ENCODE measurements at places on chromosomes 3 and 15. TPM values are rescaled to one million over a fixed set of nuclear protein-coding genes. Genes with fewer than 3 reads are reported as not detected.

- peak; percentile 10 for DNase-seq
Measured at GRCh38 chr3:39724233-39724846, 85.1 kb upstream of the MYRIP start.

The FGF7 gene
- under 0.01 TPM for total RNA-seq

The TUSC7 gene
- total RNA-seq = not detected

DNA sequence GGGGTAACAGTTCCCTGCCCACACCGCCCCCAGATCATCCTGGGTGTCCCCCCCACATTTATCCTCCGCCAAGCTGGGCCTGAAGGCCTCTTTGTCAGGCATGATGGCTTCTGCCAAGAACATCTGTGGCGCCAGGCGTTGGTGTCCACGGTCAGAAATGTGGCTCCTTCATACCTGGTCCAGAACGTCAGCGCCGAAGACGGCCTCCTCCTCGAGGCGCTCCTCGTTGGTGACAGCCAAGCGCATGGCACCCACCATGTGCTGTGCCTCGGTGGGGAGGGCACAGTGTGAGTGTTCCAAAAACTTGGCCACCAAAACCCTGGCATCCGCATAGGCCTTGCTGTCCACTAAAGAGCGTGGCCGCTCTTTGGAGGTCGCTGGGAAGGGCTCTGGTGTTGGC, 146.5 kb downstream of the NSMCE3 start:
- no peak for DNase-seq

The FOXB1 gene
- total RNA-seq = not detected

The SLC24A5 gene
- total RNA-seq = not detected

The TTLL13 gene
- total RNA-seq = under 0.01 TPM

DNA sequence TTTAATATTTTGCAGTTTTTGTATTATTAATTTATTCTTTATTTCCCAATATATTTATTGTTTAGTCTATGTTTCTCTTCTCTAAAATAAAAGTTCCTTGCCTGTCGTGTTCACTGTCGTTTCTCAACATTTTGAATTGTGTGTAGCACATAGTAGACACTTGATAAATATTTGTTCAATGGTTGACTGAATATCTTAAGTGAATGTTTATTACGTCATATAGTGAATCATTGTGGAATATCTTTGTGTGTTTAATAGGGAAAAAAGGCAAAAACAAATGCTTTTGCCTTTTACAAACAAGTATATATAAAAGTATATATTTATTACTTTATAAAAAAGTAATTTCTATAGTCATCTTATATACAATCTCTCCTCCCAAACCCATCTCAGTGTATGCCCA, 572.3 kb downstream of the EPHA3 start:
- no peak for DNase-seq

DNA sequence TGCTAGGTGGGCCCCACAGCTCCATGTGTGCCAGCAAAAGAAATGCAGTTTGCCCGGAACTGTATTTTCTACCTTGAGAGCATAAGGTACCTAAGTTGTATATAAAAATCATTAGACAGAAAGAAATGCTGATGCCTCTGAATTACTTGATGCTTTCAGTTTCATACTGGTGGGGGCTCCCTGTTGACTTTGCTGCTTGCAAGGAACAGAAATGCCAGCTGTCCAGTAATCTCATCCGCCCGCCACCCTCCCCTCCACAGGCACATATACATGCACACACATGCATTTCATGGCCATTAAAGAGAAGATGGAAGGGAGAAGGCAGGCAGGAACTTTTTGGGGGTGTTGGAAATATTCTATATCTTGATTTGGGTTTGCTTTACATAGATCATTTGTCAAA, 38.4 kb downstream of the LIMD1 start:
- DNase-seq = no peak

The MYZAP gene
- total RNA-seq = 0.27 TPM

GRCh38 chr3:134677196-134677986, 26.6 kb upstream of the KY start:
- no peak for DNase-seq

DNA sequence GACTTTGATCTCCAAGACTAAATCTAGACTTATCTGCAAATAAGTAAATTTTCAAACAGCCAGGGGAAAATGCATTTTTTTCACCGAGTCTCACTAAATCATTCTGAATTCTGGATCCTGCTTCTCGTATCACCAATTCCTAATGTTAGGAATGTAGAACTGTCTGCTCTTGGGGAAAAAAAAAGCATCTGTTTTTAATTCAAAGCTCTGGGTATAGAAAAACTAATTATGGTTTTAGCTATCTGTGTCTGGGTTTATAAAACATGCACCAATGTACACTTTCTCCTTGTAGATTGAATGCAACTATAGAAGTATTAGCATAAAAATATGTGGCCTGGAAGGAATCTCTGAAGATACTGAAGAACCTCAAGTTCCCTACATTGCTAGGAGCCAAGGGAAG, 4.8 kb upstream of the CDAN1 start:
- DNase-seq = no peak

DNA sequence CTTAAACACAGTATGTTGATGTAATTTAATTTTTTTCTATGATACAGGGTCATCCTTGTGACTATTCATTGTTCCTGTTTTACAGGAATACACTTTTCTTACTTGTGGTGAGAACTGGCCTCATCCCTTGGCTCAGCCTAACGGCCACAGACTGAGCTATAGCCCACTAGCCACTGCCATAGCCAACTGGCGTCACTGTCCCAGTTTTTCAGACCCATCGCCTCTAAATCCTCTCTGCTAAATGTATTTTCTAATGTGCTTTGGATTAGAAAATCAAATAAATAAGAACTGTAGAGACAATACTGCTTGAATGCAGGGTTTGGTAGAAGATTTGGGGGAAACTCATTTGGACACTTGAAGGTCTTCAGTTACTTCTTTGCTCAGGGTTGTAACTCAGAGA, 113.1 kb downstream of the TIGIT start:
- no peak for DNase-seq

DNA sequence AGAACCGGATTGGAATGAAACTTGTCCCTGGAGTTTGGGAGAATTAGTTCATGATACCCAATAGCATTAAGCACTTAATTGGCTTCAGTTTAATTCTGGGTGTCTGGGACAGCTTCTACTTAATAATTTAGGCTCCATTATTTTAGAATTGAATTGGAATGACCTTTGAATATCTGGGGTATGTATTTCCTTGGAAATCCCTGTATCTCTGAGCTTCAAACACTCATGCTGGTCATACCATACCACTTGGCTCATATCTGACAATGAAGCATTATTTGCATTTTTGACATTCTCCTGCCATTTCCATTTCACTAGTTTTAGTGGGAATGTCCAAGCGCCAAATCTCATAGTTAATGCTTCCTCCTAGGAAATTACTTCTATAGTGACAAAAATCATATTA, 393.1 kb downstream of the DIPK2A start:
- DNase-seq = no peak

DNA sequence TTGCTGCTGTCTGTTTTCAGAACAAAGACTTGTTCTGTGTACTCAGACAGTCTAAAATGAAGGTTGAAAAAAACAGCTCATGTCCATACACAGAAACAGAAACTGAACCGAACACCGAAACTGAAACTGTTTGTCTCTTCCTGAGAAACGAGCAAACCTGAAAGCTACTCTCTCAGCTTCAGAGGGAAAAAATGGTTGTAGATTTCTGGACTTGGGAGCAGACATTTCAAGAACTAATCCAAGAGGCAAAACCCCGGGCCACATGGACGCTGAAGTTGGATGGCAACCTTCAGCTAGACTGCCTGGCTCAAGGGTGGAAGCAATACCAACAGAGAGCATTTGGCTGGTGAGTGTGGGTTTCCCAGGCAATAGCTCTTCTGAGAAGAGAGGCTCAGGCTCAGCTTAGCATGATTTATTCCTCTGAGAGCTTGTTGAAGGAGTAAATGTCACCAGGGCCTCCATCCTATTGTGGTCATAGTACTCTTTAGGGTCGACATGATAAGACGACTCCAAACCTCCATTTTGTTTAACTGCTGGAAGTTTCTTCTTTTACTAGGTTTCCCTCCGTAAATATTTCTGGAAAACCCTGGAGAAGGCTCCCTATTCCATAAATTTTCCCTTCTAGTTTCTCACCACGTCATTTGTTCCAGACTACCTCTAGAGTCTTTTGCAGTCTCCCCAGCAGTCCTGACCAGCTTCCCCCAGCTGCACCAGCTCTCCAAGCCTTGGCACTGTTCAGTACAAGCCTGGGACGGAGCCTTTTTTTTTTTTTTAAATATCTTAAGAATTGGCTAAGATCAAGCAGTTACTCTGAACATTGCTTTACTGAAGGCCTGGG, at the start of gene RTP4:
RTP4 (plus strand) TSS at position 135 of the 838 bp plus-strand sequence; CDS start at position 192, 57 bp downstream.
- peak; percentile 13 for DNase-seq

- DNase-seq = no peak
Measured at GRCh38 chr3:31546162-31546561, 13.4 kb downstream of the STT3B start.

The ECT2 gene
- 3.8 TPM for total RNA-seq

DNA sequence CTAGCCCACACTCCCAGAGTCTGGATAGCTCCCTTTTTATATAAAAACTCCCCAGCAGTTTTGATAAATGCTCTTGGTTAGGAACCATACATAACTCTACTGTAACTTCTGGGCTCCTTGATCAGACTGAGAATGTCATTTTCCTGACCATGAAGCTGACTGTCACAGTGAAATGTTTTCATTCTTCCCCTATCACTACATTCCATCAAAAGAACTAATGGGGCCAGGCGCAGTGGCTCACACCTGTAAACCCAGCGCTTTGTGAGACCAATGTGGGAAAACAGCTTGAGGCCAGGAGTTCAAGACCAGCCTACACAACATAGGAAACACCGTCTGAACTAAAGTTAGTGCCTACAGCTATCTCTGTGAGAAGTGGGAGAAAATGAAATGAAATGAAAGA, 72.8 kb upstream of the MYO5C start:
- DNase-seq = no peak

DNA sequence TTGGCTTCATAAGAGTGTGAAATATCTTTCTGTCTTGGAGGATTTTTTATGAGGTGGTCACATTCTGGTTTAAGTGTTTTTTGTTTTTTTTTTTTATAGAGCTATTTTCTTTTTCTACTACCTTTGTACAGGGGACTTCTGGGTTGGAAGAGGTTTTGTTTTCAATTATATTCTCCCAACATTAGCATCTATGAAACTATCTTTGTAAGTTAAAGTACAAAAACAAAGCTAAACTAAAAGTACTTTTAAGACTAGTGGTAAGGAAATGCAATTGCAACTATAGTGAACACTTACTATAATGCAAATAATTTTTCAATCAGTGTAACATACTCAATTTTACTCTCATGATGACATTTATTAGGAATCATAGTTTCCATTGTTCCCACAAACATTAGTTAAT, 688.2 kb downstream of the SI start:
- no peak for DNase-seq

The ATP2B2 gene
- total RNA-seq = 0.27 TPM

DNA sequence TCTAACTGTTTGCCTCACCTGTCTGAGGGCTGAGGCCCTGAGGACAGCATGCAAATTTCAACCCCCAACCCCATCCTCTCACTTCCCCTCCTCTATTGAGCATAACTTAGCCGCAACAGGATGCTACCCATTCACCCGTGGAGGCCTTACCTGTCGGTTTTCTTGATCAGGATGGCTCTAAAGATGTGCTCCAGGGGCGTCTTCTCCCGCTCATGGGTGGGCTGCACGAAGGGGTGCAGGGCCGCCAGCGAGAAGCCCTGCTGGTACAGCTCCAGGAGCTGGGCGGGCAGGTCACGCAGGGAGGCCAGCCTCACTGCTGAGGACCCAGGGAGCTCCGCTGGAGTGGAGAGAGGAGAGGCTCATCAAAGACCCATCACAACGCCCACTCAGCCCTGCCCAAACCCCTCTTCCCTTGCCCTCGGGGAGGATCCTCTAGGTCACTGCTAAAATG, 79.8 kb downstream of the RFTN1 start:
- DNase-seq = no peak

DNA sequence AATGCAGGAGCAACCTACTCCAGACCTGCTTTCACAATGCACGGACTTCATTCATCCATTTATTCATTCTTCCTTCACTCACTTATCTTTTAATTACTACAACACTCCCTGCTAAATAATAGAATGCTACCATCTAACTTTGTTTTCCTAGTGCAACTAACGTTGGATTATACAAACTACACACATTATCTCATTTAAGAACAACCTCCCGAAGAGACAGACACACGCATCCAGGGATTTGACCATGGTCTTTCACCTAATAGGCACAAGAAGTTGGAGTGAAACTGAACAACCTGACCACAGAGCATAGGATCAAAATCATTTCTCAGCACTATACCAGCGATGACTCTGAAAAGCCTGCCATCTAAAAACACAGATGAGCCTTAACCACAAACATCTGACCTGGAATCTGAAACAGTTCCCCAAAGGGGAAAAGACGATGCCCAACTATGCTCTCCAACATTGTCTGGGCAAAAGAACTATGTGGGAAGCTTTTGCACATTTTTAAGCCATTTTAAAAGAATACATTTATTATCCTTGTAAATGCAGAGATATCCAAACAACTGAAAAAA, 21.0 kb downstream of the ZNF385D start:
- DNase-seq = no peak

- no peak for DNase-seq
Measured at GRCh38 chr15:66849393-66849745, 147.3 kb downstream of the SMAD6 start.

DNA sequence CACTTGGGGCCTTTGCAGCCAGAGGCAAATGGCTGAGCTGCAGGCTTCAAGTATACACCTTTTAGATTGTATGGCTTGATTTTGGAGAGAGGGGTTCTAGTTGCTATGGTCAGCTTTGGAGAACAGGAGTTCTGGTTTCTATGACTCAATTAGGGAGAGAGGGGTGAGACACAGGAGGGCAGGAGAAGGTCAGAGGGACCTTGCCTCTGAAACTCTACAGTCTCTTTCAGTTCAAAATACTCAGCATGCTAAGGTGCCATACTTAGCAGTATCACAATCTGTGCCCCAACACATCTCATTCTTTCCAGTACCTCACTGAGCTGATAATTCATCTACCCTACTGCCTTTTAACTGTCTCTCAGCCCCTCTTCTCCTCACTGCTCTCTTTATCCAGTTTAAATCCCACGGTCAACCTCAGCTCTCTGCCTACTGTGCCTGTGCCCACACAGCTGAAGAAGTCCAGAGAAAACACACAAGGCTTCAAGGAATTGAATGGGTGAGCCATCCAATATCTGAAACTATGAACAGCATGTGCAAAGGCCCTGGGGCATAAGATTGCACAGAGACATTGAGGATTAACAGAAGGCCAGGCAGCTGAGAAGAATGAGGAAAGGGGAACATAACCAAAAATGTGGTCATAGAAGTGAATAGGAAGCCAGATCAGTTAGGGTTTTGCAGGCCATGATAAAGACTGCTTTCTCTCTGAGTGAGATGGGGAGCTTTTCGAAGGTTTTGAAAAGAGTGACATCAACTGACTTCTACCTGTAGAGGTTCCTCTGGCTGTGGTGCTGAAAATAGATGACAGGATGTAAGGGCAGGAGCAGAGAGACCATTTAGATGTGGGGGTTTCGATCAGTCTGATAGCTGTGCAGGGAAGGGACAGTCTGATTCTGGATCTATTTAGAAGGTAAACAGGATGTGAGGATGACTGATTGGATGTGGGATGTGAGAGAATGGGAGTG, 54.5 kb upstream of the C3orf80 start:
- peak; percentile 53 for DNase-seq

GRCh38 chr3:78957456-78957855, 810.3 kb downstream of the ROBO1 start:
- DNase-seq = no peak

Measured in hematopoietic multipotent progenitor cell (in vitro differentiated cells).